ENCODE measurements at places on chromosomes 1 and 21.

- no peak for DNase-seq
Observed at GRCh38 chr21:34201001-34201400, 127.6 kb downstream of the MRPS6 start.

- no peak for DNase-seq
Observed at GRCh38 chr1:220378571-220379302, 106.5 kb upstream of the RAB3GAP2 start.

- no peak for DNase-seq
Observed at GRCh38 chr1:19036813-19037605, 80.5 kb upstream of the IFFO2 start.

- DNase-seq: no peak
Observed at GRCh38 chr1:25735956-25736529, 64.0 kb upstream of the SELENON start.

DNA sequence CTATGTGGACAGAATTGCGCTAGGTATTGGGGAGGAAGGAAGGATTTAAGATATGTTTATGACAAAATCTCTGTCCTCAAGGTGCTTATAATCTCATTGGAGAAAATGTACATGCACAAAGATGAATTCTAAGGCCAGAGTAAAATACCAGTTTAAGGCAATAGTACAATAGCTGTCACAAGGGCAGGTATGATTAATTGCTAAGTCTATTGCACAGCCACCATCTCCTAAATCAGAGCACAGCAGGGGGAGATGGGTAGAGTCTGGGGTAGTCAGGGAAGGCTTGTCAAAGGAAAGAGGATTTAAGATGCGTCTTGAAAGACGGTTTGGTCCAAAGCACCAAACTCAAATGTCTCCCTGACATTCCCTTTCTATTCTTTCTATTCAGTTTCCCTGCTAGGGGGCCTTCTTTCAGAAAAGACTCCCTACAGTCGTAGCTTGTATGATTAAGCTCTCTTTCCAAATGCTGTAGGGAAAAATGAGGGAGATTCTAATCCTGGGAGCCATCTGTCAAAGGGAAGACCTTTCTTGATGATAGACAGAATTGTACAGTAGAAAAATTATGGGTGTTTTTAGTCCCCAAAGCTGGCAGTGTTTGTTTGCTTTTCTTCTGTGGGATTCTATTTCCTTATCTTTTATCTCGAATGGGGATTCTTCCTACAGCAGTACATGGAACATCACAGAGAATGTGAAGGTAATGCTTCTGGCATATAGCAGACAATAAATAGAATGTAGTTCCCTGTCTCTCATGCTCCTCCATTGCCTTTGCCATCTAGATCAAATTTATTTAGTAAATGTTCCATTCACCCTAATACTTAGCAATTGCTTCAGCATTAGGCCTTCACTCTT is 107.6 kb upstream of the NFIA start:
- DNase-seq: no peak

GRCh38 chr21:22679207-22679606 is 1681.0 kb downstream of the NCAM2 start:
- DNase-seq: no peak

Measured in naive thymus-derived CD8-positive, alpha-beta T cell (primary cell).